ENCODE measurements at places on chromosomes 3 and 15.

DNA sequence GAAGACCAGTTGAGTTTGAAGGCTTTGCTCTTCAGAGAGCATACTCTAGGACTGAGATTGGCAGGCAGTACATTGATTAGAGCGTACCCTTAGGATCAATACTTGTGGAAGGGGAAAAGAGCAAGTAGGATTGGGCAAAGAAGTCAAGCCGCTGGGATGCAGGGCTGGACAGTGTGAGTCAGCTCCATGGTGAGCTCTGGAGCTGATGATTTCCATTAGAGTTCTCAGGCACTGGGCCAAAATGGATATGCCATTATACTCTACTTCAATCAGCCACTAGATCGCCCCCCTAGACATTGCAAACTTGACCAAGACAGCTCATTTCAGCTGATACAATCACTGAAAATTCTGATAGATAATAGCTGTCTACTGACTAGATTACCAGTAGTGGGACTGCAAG is 432.7 kb upstream of the ALCAM start:
- no peak for DNase-seq

- peak; percentile 46 for DNase-seq
These were observed 55.8 kb upstream of the FAM98B start for GRCh38 chr15:38398134-38398533.

- DNase-seq, result no peak
These were observed 223.7 kb downstream of the PDZRN3 start for GRCh38 chr3:73401059-73401458.

- DNase-seq, result no peak
These were observed 32.5 kb downstream of the RAB27A start for GRCh38 chr15:55257012-55257670.

DNA sequence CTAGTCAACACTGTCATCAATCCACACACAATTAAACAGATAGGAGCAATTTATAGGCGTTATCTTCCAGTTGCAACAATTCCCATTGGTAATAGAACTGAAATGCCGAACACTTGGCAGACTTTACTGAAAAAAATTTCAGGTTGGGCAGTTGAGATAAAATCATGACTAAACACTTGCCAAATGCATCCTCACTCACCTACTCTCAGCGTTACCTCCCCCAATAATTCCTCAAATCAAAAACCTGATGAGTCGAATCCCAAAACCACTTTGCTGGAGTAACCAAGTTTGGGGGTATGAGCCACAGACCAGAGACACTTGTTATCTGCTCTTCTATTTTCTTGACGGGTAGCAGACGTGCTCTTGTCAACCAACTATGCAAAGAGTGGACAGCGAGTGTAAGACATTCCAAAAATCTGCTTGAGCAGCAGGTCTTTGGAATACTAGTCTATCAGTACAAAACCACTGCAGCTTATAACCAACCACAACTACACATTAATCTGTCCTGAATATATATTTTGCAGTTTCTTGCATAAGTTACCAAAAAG is 30.3 kb downstream of the PPP1R2 start:
- no peak for DNase-seq

DNA sequence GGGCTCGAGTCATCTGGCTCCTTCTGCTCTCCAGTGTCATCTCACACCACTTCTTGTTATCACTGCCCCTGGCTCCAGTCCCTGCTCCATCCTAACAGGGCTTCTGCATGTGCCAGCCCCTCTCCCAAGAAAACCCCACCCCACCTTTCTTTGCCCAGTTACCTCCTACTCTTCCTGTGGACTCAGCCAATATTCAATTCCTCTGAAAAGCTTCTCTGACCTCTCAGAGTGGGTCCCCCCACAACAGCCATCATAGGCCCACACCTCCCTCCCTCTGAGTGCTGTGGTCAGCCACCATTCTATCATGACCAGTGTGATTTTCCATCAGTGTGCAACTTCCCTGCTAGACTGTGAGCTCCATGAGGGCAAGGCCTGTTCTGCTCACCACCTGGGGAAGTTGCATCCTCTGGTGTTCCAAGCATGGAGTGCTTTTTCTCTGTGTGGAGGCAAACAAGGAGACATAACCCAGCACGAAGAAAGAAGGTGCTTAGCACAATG is 71.6 kb downstream of the ADCY5 start:
- no peak for DNase-seq

- DNase-seq, result no peak
These were observed 133.7 kb upstream of the POU1F1 start for GRCh38 chr3:87410110-87410509.

- DNase-seq, result no peak
These were observed 298.1 kb upstream of the THBS1 start for GRCh38 chr15:39282663-39283208.

DNA sequence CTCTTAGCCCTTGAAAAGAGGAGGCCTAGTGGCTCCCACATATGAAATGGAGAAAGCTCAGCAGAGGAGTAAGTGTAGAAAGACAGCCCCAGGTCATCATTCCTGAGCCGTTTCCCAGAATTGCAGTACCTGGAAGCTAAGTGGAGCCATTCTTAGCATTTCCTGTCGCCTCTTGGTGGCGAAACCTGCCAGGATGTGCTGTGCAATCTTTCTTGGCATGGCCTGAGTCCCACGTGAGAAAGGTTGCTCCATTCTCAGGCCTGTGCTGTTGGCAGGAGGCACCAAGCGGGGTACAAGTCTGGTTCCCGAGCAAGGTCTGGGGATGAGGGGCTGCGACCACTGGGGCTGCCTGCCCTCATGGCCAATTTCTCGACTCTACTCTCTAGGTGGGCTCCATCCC is 207.2 kb upstream of the TPM1 start:
- DNase-seq, result no peak

DNA sequence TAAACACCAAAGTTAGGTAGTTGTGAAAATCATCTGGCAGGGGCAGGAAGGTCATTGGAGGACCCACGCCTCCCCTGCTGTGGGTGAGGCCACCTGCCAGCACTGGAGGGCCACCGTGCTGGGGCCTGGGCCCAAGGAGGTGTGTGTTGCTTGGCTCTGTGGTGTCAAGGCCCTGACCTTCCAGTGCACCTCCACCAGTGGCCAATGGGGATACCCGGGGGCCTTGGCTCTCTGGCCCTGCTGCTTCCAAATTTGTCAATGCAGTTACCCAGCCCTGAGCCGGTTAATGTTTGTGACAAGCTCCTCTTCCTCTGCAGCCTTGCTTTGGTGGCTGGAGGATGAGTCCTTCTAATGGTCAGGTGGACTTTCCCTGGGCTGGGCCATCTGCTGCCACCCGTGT is 150.2 kb downstream of the KLF13 start:
- no peak for DNase-seq

- DNase-seq, result no peak
These were observed 47.7 kb upstream of the INSYN1 start for GRCh38 chr15:73800662-73801345.

DNA sequence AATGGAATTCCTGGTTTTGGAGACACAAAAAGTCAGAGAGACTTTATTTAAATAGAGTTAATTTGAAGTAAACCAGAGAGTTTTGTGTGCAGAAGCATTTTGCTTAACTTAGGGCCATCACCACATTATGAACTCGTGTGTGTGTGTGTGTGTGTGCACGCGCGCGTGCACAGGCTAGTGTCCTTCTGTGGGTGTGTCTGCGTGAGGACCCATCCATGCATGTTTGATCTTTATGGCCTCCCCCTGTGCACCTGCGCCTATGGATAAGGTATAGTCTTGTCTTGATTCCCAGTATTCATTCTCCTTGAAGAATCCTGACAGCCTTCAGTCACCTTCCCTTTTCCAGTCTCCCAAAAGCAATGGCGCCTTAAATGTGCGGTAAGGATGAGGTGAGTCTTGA is 26.0 kb downstream of the MUC20 start:
- no peak for DNase-seq

DNA sequence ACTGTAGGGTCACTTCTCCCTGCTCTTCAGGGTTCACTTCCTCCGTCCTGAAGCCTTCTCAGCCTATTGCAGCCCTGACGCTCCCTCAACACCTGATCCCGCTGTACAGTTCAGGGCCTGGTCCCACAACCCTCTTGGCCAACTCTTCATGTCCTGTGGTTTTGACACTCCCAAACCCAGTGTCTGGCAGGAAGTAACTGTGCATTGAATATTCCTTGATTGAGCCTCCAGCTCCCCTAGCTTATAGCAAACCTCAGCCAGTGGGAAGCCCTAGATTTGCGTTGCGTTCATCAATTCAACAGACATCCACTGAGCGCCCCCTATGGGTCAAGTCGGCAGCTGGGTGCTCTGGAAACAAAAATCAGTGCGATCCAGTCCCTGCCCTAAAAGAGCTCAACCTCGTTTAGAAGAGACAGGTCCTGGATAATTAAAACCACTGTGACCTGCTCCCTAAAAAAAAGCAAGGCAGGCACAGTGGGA is 13.5 kb downstream of the UBAP1L start:
- peak; percentile 2 for DNase-seq

DNA sequence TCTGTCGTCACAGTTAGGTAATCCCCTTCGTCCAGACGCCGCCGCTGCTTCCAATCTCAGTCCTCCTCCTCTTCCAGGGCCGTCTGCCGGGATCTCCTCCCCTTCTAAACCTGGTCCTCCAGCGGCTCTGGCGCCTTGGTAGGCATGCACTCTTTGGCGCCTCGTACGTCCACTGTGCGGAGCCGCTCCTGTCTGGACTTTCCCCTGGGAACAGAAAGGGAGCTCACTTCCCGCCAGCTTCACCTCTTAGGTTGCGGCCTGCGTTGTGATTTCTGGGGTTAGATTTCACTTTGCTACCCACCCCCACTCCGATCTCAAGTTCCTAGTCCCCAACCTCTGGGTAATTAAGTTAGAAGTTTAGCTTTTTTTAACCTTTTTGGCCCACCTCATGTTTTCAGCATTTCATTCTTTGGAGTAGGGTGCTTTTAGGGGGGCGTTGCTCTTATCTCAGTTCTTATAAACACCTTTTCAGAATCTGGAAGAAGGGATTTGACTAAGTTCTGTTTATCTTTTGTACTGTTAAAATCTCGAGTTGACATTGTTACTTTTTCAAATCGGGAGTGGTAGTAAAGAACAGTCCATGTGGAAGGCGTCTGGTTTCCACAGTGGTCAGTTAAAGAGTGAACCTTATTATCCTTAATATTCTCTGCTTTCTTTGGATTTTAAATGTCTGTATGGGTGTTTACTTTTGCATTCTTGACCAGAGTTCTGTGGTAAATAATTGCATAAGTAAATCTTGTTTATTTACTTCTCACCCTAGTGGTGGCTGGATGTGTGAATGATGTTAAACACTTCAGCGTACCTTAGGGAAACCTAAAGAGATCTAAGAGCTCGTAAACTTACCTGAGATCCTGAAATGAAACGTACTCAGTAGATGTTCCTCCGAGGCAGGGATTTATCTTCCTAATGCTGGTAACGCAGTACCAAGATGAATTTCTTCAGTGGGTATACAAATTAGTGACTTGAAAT is 611 bp downstream of the CTDSPL2 start:
- peak; percentile 42 for DNase-seq

DNA sequence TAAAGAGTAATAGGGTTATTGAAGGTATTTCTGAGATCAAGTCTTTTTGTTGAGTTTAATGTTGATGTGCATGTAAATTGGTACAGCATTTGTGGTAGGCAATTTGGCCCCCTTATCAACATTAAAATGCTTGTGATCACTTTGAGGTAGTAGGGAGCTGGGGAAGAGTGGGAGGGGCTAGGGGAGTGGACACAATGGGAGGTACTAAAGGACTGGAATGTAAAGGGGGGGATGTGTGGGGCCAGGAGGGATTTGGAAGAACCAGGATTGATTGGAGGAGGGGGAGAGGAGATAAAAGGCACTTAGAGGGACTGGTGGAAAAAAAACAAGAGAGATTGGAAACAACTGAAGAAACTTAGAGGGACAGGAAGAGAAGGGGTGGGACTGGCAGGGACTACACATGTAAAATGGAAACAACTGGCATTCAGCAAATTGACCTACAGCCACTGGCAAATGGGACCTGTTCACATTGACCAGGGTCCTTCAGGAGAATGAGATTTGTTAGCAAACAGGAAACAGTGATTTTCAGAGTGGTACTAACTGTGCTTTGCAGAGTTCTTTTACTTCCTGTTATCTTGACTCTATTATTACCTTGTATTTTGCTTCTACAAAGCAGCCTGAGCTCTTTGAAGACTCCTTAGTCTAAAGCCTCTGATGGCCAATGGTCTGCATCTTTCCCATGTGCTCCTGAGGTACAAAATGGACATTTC is 47.8 kb upstream of the ZBTB38 start:
- no peak for DNase-seq

DNA sequence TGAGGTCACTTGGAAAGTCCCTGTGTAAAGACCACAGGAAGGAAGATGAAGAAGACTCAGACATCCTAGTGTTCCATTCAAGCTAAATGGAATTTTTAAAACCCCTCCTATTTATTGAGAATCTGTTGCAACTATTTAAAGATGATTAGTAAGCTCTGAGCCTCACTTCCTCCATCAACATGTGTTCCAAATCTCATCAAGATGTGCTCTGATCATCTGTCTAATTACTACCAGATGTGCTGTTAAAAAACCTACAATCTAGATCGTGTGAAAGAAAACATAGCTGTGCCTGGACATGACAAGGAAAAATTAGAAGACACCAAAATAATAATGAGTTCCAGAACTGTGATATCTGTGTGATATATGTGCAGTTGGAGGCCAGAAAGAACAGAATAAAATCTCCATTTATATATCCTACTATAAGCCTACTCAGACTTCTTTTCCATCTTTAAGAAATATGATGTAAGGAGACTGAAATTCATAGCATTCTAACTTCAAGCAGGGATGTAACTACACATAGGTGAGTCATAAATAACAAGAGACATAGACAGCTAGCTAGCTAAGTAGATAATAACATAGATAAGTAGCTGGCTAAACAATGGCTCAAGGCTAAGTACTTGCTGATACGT is 7.8 kb downstream of the XPC start:
- no peak for DNase-seq

GRCh38 chr3:123760817-123761216 is 123.3 kb downstream of the MYLK start:
- DNase-seq, result no peak

GRCh38 chr15:95556866-95557225 is 773.7 kb upstream of the NR2F2 start:
- peak; percentile 81 for DNase-seq

- DNase-seq, result no peak
These were observed 199.2 kb downstream of the CACNA2D3 start for GRCh38 chr3:54321520-54321919.

DNA sequence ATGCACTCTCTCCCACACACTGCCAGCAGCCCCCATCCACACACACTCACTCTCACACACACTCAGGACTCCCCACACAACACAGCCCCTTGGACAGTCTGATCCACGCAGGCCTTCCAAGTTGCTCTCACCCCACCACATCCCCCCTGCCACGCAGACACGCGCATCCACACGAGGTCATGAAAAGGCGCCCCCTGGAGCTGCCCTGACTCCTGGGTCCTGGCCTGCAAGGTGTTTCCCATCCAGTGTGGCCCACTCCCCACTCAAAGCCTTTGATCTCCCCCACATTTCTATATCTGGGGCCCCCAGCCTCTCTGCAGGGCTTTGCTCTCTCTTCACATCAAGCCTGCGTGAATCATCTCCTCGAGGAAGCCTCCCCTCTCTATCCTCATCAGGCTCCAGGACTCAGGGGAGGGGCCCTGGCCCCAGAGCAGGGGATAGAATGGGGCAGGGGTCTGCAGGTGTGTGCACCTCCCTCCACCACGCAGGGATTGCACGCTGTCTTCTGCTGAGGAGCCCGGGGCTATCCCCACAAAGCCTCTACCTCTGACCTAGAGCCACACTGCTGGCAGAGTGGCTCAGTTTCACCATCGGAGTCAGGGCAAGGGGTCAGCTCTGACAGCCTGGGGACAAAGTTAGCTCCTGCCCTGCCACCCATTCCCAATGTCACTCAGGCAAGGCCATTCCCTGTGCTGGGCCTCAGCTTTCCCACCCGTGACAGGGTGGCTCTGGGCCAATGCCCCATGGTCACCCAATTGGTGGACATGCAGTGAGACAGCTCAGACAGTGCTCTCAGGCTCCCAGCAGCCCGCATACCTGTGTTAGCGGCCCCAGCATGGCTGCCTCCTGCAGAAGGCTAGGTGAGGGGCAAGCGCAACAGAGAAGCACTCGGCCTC is 6.4 kb downstream of the MYL3 start:
- no peak for DNase-seq

Data from LNCaP clone FGC (cell line).